ENCODE measurements at places on chromosomes 6 and 20. TPM values are rescaled to one million over a fixed set of nuclear protein-coding genes. Genes with fewer than 3 reads are reported as not detected.
A peak's percentile ranks its signal among the peaks of the same experiment; 100 is the strongest.

- DNase-seq = no peak
Measured at GRCh38 chr6:136529710-136530109, 20.5 kb downstream of the MAP7 start.

- no peak for DNase-seq
Measured at GRCh38 chr6:106648651-106649308, 19.4 kb downstream of the QRSL1 start.

GRCh38 chr6:40695750-40696415 is 108.7 kb upstream of the LRFN2 start:
- no peak for DNase-seq

- no peak for DNase-seq
Measured at GRCh38 chr6:127199470-127199869, 67.2 kb upstream of the RNF146 start.

DNA sequence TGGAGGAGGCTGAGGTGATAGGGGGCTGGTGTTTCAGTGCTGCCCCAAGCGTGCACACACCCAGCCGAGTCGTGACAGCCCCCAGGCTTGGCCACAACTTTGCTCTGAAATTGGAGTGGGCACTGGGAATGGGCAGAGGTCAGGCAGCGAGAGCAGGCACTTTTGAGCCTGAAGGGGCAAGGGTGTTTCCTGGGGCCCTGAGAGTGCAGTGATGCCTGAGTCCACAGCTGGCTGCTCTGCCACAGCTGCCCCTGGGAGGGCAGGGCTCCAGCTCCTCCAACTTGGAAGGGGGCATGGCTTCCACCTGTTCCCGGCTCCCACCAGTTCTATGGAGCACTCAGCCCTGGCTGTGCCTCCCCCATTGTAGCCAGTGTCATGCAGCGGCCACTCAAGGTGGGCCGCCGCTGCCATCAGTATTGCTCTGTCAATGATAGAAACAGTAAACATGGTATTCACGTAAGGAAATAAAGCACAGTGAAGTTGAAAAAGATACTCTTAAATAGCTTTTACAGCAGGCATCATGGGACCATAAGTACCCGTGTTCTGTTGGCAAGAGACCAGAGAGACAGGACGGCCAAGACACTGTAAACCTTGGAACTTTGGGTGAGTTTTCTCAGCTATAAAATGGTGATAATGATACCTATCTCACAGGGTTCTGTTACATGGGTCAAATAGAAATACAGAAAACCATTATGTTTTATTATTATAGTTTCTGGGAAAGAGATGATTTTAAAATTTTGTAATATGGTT is 108.9 kb downstream of the THEMIS start:
- DNase-seq = no peak

- peak; percentile 70 for DNase-seq
Measured at GRCh38 chr20:9112541-9113515, 43.9 kb downstream of the PLCB4 start.

DNA sequence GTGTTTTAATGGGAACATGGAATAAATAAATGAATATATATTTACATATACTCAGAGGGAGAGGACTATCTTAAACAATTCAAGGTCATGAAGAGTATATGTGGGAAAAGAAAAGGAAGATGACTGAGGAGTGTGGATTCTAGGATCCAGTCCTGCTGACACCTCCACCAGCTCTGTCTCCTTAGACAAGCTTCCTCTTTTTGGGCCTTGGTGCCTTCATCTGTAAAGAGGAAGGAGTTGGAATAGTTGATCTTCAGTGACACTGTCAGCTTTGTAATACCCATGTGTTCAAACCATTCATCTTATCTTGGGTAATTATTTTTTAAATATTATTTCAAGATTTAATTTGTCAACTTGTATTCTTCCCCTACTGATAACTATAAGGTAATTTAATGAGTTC is 338.0 kb downstream of the ADGRB3 start:
- no peak for DNase-seq

DNA sequence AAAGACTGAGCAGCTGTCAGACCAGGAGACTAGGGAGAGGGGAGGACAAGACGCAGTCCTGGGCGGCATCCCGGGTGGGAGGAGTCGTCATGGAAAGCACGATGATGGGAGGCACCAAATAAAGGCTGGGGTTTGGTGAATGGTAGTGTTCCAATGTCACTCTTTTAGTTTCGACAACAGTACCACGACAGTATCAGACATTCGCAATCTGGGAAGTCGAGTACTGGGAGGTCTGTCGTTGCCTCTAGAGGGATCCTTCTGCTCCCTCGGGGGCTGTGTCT is 32.1 kb downstream of the PSMG4 start:
- no peak for DNase-seq

GRCh38 chr6:16774437-16774836 is 13.2 kb upstream of the ATXN1 start:
- DNase-seq = no peak

- peak; percentile 60 for DNase-seq
Measured at GRCh38 chr6:18415671-18416340, 28.7 kb downstream of the RNF144B start.

GRCh38 chr6:154410619-154411072 is 54.0 kb upstream of the IPCEF1 start:
- peak; percentile 98 for DNase-seq

DNA sequence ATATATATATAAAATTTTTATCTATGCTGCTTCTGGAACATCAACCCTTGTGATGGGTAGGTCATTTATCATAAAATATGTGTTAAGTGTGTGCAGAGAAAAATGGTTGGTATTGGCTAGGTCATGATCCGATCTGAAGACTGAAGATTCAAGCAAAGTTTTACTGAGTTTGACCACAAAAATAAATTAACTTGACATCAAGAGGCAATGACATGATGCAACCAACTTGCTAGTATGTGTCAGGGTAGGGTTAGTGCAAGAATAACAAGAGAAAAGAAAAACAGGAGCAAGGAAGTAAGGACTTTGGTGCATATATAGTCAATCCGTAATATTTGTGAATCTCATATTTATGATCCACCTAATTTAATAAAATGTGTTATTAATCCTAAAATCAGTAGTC is 1202.0 kb upstream of the ADGRB3 start:
- DNase-seq = no peak

DNA sequence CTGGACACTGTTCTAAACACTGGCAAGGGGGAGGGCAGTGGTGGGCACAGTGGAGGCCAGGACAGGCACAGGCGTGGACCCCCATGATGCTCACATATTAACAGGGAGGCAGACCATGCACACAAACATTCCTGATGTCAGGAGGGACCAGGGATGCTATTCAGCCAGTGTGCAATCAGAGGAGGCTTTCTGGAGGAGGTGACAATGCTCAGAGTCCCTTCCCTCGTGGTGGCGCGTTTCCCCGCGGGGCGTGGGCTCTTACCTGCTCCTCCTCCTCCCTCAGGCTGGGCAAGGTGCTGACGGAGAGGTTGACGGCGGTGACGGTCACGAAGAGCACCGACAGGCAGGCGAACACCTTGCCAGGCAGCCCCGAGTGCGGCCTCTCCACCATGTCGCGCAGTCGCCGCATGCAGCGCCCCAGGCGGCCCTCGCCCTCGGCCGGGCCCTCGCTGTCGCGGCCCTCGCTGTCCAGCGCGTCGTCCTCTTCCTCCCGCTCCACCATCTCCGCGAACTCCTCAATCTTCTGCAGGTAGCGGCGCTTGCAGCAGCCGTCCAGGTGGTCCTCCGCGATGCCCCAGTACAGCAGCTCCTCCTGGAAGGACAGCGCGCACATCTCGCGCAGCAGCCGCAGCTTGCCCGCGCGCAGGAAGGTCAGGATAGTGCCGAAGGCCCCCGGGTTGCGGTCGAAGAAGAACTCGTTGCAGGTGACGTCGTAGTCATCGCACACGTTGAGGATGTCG is 13.4 kb downstream of the KCNG1 start:
- no peak for DNase-seq

DNA sequence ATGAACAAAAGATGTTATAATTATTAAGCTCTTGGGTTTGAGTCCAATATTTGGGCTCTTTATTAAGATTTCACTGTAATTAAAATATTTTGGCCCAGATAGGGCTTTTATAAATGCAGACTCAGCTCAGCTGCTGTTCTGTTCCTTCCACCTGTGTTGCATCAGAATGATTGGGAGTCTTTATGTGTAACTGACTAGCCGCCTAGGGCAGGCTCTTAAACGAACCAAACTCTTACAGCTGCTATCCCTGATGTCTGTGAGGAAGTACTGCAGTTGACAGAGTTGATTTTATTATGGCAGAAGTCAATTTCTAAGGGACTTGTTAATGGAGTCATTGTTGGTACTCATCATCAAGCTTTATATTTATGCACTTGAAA is 144.7 kb downstream of the MYO6 start:
- no peak for DNase-seq

- DNase-seq = no peak
Measured at GRCh38 chr6:145329257-145329656, 406.1 kb downstream of the EPM2A start.

DNA sequence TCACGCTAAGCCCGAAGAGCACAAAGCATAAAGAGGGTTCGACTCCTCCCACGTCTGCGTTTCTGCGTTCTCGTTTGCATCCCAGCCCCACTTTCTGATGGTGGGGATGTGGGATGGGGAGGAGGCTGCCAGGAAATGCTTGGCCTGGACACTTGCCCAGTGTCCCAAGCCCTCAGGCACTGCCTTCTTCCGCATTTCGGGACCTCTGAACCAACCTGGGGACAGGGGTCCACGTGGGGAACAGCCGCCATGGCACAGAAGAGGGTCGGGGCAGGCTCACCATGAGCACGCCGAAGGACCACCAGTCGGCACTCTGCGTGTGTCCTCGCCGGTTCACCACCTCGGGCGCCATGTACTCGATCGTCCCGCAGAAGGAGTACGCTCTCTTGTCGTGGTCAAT is 88.2 kb downstream of the RAMACL start:
- DNase-seq = no peak

DNA sequence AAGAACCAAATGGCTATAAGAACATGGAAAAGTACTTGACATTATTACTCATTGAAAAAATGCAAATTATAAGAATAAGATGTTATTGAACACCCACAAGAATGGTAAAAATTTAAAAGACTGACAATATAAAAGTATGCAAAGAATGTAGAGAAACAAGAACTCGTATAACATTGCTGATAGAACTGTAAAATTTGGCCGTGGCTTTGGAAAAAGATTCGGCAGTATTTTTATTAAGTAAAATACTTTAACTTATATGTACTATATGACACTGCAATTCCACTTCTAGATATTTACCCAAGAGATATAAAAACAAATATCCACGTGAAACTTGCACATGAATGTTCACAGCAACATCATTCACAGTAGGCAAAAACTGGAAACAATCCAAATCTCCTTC is 239.2 kb downstream of the TPBG start:
- peak; percentile 7 for DNase-seq

- DNase-seq = peak; percentile 85
Measured at GRCh38 chr20:44730441-44730840, 15.2 kb upstream of the KCNK15 start.

DNA sequence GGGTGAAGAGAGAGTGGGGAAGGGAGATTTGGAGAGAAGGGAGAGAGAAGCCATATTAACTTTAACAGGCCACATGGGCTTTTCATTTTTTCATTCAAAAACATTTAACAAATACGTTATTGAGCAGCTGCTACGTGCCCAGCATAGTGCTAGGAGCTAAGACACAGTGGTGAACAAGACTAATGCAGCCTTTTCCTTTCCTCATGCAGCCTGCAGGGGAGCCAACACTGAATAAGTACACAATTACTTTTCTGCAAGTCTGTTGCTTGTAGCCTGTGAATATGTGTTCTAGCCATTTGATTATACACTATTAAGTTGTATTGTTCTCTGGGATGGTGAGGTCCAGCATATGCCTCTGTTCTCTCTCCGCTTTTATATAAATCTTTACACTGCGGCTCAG is 1.9 kb upstream of the BLOC1S5 start:
- DNase-seq = no peak

DNA sequence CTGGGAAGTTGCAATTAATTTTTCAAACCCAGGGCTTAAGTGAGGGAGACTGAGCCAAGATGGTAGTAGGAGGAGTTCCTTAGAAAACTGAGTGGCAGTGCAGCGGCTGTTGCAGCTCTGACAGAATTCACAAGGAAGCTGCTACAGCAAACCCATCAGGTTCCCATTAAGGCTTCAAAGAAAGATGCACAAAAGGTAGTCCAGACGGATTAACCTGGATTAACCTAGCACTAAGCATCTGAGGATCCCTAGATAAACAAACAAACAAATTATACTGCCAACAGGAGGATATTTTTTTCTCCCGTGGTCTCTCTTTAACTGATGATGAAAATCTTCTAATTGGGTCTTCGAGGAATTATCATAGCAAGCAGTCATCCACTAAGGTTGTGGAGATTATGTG is 5.2 kb downstream of the TENT5A start:
- DNase-seq = no peak

- DNase-seq = no peak
Measured at GRCh38 chr6:65448866-65449265, 258.2 kb downstream of the EYS start.

GRCh38 chr6:106141441-106142237 is 55.5 kb downstream of the PRDM1 start:
- DNase-seq = no peak

GRCh38 chr20:53654932-53655624 is 61.4 kb upstream of the ZNF217 start:
- DNase-seq = no peak

DNA sequence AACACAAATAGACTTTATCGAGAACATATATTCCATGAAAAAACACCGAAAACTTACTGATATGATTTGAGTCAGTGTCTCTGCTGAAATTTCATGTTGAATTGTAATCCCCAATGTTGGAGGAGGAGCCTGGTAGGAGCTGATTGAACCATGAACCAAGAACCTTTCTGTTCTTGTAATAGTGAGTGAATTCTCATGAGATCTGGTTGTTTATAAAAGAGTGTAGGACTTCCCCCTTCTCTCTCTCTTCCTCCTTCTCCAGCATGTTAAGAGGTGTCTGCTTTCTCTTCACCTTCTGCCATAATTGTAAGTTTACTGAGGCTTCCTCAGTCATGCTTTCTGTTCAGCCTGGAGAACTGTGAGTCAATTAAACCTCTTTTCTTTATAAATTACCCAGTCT is 1289.3 kb upstream of the CITED2 start:
- DNase-seq = no peak

- no peak for DNase-seq
Measured at GRCh38 chr6:139590206-139590605, 215.8 kb upstream of the CITED2 start.

Gene NKAPL
- 1.9 TPM for total RNA-seq

Gene TSHZ2
- total RNA-seq = 6.9 TPM

Gene PNLDC1
- total RNA-seq = not detected

Gene BCAS1
- 2.3 TPM for total RNA-seq

Gene GLP1R
- not detected for total RNA-seq

Gene ASIP
- total RNA-seq = not detected

Gene PAX1
- not detected for total RNA-seq

Gene CEP162
- 21.4 TPM for total RNA-seq

Gene CENPQ
- total RNA-seq = 2.9 TPM

Gene PPP1R16B
- total RNA-seq = 0.33 TPM

Gene OXT
- total RNA-seq = not detected

Gene ULBP2
- total RNA-seq = 3.3 TPM

Gene METTL24
- 0.09 TPM for total RNA-seq

Gene FRK
- total RNA-seq = 2.0 TPM

Gene TENT5A
- total RNA-seq = 40.0 TPM

Data from fibroblast of the aortic adventitia (primary cell).